ENCODE measurements at places on chromosomes 7 and 10.

DNA sequence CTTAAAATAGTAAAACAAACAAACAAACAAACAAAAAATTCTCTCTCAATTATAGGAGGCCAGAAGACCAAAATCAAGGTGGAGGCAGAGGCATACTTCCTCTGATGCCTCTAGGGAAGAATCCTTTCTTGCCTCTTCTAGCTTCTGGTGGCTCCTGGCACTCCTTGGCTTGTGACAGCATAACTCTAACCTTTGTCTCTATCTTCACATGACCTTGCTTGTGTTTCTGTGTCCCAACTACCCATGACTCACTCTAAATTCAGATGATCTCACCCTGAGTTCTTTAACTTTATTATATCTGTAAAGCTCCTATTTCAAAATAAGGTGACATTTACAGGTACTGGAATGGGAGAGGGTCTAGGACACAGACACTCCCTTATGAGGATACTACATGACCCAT is 88.3 kb upstream of the ANTXRL start:
- no peak for DNase-seq

DNA sequence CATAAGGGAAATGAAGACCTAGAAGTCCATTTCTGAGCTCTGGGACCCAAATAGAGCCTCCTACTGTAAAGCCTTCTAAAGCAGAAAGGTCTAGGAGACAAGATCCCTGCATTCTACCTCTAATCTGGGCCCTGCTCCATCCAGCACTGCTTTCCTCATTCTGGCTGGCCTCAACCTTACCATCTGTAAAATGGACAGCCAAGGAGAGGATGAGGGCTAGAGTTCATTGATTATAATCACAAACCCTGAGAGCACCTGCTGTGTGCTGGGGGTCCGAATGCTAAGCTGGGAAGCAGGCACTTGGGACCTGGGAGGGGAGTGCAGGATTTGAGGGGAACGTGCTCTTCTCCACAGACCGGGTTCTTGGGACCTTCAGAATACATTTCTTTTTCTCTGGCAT is 454.0 kb upstream of the ZMIZ1 start:
- DNase-seq: no peak

DNA sequence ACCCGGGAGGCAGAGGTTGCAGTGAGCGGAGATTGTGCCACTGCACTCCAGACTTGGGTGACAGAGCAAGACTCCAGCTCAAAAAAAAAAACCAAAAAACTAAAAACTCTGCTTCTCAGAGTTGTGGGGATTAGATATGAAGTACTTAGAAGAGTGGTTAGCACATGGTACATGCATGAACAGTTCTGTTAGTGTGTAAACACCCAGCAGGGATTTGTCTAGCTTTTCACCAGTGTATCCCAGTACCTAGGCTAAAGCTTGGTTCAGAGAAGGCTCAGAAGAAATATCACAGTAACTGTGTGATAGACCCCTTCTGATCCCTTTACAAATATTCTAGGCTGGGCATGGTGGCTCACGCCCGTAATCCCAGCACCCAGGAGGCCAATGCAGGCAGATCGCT is 9.5 kb downstream of the PPIA start:
- DNase-seq: no peak

DNA sequence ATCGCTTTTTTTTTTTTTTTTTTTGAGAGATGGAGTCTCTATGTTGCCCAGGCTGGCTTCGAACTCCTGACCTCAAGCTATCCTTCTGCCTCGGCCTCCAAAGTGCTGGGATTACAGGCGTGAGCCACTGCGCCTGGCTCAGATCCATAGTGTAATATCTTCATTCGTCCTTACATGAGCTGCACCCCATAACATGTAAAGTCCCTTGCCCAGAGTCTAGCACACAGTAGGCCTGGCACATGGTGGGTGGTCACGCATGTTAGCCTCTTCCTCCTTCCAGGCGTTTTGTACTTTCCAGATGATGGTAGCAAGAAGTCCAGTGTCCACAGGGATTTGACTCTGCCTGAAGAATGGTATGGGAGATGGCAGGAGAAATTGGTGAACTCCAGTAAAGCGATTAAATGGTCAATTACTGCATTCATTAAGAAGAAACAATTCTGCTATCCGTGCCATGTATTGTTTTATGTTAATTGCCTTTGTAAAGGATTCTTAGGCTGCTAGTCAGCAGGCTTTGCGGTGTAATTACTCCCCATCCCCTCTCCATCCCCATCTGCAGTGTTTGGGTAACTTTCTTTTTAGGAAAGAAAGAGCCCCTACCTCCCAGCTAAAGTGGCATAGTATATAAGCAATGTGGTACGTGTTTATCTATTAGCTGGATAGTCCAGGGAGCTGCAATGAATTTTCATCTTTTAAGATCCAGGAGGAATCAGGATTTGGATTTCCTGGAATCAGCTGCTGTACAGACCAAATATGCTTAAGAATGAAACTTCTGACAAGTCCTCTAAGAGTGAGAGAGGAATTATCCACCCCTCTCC is 1.2 kb downstream of the TPST1 start:
- DNase-seq: no peak

DNA sequence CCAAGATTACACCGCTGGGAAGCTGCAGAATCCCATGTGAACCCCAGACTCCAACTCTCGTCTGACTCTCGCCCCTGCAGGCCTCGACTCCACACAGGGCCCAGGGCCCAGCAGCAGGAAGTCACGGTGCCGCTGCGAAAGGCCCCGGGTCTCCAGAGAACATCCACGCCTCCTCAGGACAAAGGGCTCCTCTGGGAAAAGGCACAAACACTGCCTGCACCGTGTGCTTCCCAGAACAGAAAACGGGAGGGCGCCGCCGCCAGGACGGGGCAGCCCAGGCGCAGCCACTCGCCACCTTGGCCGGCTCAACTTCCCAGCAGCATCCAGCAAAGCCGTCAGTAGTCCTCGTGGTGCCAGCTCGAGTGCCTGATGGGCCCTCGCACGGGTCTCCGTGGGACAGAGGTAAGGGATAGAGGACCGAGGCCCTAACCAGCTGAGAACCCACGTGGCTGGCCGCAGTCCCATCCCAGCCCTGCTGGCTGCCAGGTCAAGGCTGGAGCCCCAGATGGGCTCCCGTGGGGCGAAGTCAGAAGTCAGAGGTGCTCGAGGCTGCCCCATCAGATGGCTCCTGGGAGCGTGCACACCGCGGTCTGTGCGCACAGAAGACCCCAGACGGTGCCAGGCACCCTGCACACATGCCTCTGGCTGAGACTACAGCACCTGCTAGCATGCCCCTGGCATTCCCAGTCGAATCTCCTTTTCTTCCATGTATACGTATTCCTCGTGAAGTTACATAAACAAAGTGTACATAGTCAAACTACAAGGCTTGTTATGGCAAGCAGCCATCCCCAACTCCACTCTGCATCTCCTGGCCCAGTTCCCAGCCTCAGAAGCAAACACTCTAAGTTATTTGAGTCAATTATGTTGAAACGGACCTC is 60.2 kb downstream of the MAD1L1 start:
- no peak for DNase-seq

GRCh38 chr10:3375505-3375904 is 202.9 kb upstream of the PITRM1 start:
- DNase-seq: no peak

- DNase-seq: no peak
Observed at GRCh38 chr10:128373071-128373749, 247.0 kb upstream of the MKI67 start.

DNA sequence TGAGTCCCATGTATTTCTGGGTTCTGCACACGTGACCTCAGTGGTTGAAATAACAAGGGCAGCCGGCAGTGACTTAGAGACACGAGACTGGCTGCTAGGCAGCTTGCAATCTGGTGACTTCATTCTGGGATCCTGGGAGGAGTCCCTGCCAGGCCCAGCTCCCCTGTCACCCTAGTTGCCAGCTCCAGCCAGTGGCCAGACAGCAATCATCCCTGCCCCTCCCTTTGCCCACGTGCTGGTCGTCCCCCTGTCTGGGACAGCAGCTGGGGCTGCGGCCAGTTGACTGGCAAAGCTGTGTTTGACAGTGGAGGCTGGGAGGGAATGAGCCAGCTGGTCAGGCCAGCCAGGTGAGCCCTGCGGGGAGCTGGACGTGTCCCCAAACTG is 30.0 kb downstream of the ADGRA1 start:
- DNase-seq: no peak

GRCh38 chr7:105677817-105678573 is 96.7 kb upstream of the EFCAB10 start:
- DNase-seq: peak; percentile 90

GRCh38 chr10:46084321-46085165 is 38.5 kb upstream of the MSMB start:
- no peak for DNase-seq

GRCh38 chr7:134368851-134369544 is 52.3 kb upstream of the SLC35B4 start:
- no peak for DNase-seq

DNA sequence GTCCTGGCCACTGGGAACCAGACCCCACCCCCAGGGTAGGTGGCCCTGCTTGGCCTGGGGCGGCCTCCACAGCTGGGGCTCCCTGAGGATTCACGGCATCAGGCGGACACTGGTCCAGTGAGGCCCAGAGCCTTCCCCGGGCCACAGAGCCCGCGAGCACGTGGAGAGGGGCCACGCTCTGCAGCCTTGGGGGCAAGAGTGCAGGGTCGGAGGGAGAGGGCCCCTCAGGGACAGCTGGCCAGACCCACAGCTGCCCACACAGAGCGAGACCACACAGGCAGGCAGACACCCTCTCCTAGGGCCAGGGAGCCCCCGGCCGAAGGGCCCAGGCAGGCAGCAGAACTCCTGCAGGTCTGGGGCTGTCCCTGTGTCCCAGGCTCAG is 10.7 kb downstream of the VENTX start:
- no peak for DNase-seq

- DNase-seq: no peak
Observed at GRCh38 chr10:96319754-96320474, 15.7 kb downstream of the DNTT start.

- DNase-seq: no peak
Observed at GRCh38 chr7:475951-476441, 43.6 kb downstream of the PDGFA start.

- no peak for DNase-seq
Observed at GRCh38 chr10:75239096-75239790, 3.5 kb upstream of the COMTD1 start.

DNA sequence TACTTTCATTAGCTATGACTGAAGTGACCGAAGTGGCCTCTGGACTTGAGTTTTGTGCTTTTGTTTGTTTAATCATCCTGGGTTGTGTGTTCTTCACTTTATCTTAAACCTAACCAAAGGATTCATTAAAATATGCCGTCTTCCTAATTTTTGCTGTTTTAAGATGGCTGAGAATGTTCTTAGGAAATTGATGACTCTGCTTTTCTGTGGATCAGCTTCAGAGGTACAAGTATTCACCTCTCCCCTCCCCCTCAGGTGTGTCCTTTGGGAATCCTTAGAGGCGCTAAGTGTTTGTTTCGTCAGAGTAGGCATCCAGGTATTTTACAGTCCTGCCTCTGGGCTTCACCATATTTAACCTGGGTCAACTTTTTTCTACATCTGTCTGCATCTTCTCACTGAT is 1.1 kb downstream of the CCDC126 start:
- DNase-seq: no peak

DNA sequence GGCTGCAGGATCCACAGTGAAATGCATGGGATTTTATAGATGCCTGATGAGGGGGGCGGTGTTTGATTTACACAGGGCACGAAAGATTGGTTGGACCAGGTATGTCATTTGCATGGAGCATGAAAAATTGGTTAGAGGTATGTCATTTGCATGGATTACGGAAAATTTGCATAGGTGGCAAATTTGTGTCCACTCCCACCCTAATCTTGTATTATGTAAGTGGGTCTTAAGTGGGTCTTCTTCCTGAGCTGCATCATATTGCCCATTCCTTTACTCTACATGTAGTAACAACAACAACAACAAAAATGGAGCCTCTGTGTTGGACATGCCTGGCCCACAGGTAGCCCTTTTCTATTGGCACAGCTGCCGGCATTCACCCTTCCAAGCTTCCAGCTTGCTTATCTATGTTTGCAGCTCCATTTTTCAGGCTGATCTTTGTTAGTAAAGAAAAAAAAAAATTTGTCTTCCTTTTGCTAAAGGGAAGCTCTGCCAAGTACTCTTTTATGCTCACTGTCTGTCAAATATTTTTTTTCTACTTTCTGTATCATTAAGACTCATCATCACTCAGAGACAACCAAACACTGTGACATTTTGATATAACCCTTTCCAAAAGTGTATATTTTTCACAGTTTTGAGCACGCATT is 10.3 kb upstream of the ZNF273 start:
- DNase-seq: no peak

- DNase-seq: no peak
Observed at GRCh38 chr10:82889728-82890127, 1014.7 kb downstream of the NRG3 start.

DNA sequence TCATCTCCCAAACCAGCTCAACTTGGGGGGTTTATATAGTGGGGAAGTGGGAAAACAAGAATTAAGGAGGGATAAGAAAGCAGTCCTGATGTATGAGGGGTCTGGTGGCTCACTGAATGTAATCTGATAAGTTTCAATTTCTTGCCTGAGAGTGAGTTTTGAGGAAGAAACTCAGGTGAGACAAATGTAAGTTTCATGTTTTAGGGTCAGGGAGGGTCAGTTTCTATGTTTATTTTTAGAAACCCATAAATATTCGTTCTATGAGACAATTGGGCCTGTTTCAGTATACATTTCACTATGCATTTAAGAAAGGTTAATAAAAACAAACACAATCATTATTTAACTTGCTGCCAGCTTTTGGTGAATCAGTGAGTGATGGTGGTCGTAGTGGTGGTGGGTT is 128.0 kb upstream of the MBL2 start:
- no peak for DNase-seq

DNA sequence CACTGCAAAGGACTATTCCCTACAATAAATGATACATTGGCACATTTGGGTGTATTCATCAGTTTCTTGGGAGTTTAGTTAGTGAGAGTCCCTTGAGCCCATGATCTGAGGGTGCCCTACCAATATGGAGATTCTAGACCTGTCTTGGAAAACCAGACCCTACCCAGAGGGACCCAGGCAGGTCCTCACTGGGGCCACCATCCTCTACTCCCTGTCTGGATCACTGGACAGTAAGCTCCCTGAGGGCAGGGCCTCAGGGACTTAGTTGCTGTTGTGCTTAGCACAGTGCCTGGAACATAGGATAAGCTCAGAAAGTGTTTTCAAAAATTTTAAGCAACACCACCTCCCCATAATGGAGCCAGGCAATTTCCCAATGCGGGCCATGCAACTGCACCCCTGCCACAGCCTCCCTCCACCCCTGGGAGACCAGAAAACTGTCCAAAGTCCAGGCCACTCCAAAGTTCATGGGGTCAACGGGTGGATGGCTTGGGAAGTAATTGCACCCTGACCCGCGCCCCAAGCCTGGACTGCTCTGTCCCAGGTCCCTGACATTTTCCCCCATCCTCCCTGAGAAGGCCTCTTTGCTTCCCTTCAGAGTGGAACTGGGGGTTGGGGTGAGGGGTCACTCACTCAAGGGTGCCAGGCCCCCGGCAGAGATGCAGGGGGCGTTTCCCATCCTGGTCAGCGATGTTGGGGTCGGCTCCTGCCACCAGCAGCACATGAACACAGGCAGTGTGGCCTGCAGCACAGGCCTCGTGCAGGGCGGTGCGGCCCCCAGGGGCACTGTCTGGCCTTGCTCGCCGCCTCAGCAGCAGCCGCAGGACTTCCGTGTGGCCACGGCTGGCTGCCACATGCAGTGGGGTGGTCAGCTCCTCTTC is 1.0 kb downstream of the ASB10 start:
- no peak for DNase-seq
